M059J (cell line): ENCODE measurements at places on chromosomes 11 and 22.

GRCh38 chr11:72038491-72038890 is 39.8 kb downstream of the IL18BP start:
- DNase-seq: no peak

GRCh38 chr22:46135611-46136485 is 14.5 kb upstream of the PPARA start:
- DNase-seq: no peak

DNA sequence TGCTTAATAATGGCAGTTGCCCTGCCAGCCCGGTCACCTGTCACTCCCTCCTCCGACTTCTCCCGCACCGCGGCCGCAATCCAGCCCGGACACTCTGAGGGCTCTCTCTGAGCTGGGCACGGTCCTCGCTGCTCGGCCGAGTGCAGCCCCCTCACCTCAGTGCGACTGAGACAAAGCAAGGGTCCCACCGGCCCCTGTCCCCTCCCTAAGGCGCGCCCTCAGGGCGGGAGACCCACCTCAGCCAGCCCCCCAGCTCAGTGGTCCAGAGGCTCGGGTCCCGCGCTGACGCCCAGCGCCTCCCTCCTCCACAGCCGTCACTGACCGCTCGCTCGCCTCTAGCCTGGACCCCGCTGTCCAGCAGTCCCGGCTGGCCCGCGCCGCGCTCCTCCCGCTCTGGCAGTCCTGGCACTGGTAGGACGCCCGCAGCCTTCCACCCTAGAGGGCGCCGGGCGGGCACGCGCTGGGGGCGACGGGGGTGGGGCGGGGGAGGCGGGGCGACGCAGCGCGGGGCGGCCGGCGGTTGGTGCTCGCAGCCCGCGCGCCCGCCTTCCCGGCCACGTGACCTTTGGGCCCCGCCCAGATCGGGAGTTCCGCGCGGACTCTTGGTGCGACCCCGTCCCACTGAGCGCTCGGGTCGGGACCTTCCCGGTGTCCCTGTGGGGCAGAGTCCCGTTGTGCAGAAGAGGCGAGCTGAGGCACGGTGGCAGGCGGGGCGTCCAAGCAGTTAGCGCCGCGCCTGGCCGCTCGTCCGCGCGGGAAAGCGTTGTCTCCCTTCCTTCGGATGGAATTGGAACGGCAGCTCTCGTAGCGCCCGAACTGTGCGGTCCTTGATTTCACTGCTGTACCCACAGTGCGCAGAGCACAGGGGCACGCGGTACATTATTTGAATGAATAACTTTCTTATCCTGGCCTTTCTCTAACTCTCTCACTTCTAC is 7.8 kb upstream of the L3MBTL2 start:
- peak; percentile 59 for DNase-seq

DNA sequence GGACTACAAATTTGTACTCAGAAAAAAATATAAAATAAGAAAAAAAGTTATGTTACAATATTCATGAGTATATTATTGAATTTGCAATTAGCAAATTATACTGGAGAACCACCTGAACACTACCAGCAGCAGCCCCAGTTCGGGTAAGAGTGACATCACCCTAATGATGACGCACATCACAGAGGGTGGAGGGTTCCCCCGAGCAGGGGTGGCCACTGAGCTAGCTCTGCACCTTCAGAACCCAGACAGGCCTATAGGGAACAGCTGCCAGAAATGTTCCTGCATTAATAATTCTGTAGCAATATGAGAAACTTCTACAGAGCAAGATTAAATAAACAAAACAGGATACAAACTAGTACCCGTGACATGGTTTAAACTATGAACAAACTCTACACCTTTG is 17.5 kb upstream of the ARAP1 start:
- no peak for DNase-seq

GRCh38 chr11:67368621-67369020 is 4.8 kb downstream of the CLCF1 start:
- no peak for DNase-seq

GRCh38 chr11:36241497-36241896 is 47.7 kb downstream of the COMMD9 start:
- no peak for DNase-seq

DNA sequence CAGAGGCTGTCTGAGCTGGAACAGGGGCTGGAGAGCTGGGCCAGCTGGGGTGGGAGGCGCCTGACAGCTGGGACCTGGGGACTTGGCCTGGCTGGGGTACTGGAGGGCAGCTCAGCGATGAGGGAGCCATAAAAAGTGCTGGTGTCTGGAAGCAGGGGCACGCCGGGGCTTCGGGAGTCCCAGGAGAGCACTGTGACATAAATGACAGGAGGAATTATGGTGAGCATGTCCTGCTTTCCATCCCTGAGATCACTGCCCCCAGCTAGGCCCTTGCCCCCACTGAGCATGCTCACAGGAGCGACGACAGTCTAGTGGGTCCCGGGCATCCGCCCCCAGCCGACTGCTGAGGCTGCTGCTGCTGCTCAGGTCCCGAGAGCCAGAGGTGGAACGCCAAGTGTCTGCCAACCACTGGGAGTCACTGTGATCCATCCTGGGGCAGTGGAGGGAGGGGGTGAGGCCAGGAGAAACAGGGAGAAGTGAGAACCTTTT is 6.2 kb downstream of the ROBO4 start:
- DNase-seq: no peak

GRCh38 chr11:3043315-3043871 is 13.8 kb downstream of the CARS1 start:
- peak; percentile 76 for DNase-seq

- DNase-seq: peak; percentile 49
Measured at GRCh38 chr22:44325718-44326490, 13.2 kb upstream of the SHISAL1 start.

- no peak for DNase-seq
Measured at GRCh38 chr11:43440486-43440885, 81.8 kb downstream of the TTC17 start.

- no peak for DNase-seq
Measured at GRCh38 chr11:36079878-36080675, 136.2 kb downstream of the LDLRAD3 start.

- no peak for DNase-seq
Measured at GRCh38 chr11:2775626-2776350, 76.0 kb upstream of the KCNQ1OT1 start.

GRCh38 chr11:46505741-46506482 is 87.9 kb downstream of the AMBRA1 start:
- DNase-seq: no peak

DNA sequence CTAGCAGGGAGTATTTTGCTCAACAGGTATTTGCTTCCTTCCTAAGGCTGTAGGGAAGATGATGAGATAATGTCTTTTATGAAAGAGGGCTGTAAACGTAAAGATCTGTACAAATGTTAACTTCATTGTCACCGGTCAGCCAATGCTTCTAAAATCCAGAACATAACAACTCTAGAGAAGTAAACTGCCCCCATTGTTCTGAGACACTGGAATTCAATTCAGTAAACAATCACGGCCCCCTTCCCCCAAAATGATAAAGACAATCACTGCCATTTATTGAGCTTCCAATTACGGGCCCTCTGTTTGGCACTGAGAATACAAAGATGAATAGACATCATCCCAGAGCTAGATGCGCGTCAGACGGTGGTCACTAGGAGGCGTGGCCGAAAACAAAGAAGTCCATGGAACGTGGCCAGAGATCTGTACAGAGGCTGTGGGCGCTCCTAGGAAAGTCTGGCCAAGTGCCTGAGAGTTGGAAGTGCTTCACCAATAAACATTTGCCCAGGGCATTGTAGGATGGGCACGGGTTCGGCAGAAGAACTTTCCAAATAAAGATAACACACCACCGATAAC is 576 bp downstream of the TMEM258 start:
- DNase-seq: peak; percentile 92

GRCh38 chr22:21945453-21946261 is 7.0 kb downstream of the PPM1F start:
- DNase-seq: no peak

DNA sequence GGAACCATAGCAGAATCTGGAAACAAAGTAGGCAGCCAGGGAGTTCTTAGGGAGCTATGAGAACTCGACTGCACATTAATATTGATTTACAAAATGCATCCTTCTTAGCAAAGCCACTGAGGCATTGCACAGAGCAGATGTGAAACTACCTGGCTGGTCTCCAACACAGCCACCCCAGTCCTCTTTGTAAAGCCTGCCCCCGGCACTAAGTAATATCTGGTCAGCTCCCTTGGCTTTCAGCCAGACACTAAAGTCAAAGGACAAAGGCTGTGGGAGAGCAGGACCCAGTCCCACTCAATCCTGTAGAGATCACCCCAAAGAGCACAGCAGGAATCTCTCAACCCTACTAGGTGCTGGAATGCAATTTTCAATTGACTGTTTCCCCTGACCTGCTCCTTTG is 12.8 kb downstream of the XRRA1 start:
- DNase-seq: no peak

- DNase-seq: peak; percentile 98
Measured at GRCh38 chr11:57761301-57762234, at the start of gene CTNND1. Gene CTNND1, plus strand, starts transcription at chr11:57761802. Its CDS starts 29,677 bp downstream, at chr11:57791479.

GRCh38 chr22:44188986-44189630 is 8.4 kb downstream of the PARVG start:
- no peak for DNase-seq

DNA sequence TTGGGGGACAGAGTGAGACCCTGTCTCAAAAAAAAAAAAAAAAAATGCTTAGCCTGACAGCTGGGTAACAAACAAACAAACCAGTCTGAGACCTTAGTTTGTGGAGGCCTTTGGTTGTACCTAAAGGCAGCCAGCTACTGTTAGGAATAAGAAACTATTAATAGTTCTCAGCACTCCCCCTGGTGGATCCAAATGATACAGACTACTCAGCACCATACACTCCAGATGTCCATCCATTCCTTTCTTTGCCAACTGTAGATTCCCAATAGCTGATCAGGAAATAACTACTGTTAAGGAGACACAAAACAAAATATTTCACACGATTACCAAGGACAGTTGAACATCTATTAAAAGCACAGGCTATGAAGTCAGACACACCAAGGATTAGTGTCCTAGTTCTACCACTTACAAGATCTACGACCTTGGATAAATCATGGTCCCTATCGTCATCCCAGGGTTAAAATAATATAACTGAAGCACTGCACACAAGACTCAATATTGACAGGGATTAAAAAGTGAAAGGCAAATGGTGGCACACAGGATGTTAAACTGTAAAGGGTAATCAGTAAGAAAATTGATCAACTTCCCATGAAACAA is 17.2 kb downstream of the CLDN25 start:
- DNase-seq: peak; percentile 55

DNA sequence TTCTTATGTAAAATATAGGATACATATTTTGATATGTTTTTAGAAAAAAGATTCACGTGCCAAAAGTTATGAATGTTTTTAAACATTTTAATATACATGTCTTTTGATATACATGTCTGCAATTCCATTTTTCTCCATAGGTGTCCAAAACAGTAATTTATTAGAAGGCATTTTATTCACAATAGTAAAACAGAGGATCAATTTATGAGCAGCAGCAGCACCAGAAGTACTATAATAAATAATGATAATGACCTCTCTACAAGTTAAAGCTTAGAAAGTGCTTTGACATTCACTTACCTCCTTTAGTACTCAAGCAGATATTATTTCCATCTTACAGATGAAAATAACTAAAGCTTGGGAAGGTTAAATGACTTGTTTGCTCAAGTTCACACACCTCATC is 96.7 kb upstream of the DBX1 start:
- DNase-seq: no peak

- no peak for DNase-seq
Measured at GRCh38 chr11:119011476-119012053, 6.6 kb downstream of the RPS25 start.

DNA sequence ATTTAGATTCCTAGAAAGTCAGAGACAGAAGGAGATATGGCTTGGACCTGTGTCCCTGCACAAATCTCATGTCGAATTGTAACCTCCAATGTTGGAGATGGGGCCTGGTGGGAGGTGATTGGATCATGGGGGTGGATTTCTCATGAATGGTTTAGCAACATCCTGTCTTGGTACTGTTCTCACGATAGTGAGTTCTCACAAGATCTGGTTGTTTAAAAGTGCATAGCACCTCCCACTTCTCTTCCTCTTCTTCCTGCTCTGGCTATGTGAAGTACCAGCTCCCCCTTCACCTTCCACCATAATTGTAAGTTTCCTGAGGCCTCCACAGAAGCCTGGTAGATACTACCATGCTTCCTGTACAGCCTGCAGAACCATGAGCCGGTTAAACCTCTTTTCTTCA is 27.6 kb upstream of the PAMR1 start:
- no peak for DNase-seq

- DNase-seq: no peak
Measured at GRCh38 chr11:94328587-94329080, 24.3 kb downstream of the IZUMO1R start.

GRCh38 chr11:73399636-73400035 is 23.4 kb downstream of the RELT start:
- peak; percentile 41 for DNase-seq

DNA sequence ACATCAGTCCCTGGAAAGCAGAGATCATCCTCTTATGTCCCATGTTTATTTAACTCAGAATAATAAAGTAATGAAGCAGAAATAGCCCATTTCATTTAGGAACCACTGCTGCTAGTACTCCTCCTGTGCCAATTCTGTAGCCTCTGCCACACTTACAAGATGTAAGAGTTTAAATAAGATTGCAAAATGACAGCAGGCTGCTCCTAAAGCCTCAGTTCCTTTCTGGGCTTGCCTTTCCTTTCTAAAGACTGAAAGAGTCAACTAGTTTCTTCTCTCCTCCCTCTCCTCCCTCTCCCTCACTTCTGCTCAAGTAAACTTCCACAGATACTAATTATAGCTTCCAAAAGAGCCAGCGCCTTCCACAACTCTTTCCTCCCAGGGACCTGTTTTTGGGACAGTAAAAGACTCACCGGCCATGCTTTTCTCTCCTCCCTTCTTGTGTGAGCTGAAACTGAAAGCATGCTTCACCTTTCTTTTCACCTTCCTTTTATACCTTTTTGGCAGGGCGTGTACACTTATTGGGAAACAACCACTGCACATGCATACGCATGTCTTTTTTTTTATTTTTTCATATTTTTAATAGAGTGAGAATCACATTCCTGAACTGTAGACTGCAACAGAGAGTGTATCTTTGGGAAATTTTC is 26.1 kb upstream of the CARD16 start:
- DNase-seq: no peak

DNA sequence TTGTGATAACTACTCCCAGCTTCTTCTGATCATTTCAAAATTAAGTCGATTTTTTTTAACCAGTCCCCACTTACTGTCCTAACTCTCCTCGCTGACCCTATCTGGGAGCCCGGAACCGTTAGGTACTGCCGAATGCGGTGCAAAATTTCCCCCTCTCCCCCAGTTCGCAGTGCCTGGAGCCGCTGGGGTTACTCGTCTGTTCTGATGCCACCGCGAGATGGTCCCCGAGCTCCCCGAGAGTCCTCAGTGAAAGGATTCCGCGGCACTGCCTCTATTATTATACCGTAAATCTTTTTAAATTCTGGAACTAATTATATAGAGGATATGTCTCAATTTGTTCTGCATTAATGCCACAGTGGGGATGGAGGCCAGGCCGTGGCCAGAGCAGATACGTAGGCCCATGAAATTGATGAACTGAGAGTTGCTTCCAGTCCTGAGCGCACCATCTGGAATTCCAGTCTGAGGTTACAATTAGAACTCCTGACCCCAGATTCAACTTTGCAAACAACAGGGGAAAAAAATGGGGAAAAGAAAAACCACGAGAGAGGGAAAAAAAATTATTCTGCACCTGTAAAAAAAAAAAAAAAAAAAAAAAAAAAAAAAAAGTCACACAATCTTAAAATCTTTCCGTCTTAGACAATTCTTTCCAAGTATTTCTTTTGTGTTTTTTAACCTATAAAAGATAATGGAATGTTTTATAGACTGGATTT is 4.3 kb upstream of the WT1 start:
- DNase-seq: no peak
